Activated CD8-positive, alpha-beta memory T cell treated with anti-CD3 and anti-CD28 coated beads for 4 hours (primary cell): ENCODE measurements at places on chromosomes 5 and 9.

- no peak for DNase-seq
Observed at GRCh38 chr9:84742261-84742660, 72.7 kb downstream of the NTRK2 start.

DNA sequence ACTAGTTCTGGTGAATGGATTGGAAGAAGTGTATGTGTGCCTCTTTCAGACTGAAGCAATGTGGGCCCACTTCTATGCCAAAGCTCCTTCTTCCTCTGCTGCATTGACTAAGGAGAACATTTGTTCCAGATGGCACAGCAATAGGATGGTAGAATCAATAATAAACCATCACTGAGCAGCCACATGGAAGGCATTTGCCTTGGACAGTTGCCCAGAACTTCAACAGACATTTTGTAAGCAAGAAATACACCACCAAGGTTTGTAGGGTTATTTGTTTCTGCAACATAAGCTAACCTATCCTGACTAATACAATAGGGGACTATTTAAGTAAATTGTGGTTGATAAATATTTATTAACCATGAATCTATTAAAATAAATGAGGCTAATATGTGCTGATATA is 37.7 kb upstream of the CSNK1G3 start:
- no peak for DNase-seq

DNA sequence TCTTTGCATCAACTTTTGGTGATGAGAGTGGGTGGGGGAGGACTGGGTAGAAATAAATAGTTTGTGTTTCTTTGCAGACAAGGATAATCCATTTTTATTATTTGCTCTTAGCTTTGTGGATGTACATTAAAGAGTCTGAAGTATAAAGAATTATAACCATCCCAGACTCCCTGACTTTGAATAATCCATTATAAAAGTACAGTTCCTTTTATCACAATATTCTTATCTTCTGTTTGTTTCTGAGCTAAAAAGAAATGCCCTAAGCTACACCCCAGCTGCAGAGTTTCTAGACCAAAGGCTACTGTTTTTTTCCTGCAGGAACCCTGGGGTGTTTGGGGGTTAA is 77.9 kb downstream of the NDFIP1 start:
- DNase-seq = no peak

GRCh38 chr9:124183772-124184171 is 74.0 kb upstream of the NEK6 start:
- no peak for DNase-seq

DNA sequence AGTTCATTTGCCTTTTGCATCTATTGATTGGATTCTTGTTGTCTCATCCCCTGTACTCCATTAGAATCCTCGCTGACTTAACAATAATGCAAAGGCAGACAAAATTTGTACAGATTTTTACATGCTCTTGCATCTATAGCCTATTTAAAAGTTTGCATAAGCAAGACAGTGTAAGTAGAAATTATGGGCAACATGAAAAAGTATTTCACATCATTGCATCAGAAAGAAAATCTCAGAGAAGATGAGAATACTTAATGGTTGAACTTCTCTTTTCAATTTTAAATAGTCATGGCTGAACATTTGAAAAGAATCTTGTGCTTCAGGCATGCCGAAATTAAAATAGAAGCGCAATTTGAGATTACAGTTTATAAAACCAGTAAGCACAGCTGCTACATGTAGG is 226.4 kb downstream of the EFNA5 start:
- no peak for DNase-seq

DNA sequence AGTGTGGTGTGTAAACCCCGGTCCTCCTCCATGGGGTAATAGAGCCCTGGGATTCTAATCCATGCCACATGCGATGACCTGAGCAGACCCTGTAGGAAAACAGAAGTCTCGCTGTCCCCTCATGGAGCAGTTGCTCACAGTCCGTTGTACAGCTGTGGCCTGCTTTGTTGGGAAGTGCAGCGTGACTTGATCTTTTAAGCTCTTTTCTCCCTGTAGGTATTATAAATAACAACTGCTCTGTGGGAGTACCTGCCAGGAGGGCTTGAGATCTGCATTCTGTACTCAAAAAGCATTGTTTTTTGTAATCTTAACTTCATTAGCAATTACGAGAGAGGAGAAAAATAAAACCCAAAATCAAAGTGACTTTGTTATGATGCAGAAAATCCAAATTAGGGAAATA is 17.3 kb downstream of the MEGF10 start:
- no peak for DNase-seq

DNA sequence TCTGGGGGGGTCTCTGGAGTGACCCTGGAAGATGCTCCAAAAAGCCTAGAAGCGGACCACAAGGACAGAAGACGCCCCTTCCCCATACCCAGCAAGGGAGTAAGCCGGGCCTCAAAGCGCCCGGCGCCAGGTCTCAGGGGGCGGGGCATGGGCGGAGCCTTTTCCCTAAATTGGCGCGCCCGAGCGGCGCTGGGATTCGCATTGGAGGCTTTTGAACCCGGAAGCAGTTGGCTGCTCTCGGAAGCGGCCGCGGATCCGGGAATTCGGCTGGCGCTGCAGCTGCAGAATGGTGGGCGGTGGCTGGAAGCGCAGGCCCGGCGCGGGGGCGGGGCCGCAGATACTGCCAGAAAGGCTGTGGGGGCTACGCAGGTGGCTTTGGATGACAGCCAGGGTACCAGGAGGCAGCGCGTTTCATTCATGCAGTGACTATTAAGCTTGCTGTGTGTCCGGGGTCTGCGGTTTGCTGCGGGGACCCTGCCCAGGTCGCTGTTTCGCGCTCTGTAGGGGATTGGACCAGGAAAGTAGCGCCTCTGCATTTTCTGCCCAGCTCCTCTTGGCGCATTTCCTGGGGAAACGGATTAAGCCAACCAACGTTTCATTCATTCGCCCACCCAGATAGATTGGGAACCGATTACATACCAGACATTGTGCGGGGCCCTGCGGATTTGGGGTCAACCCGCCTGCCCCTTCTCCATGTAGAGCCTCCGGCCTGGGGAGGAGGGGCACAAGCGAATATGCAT is 83.0 kb upstream of the FREM1 start:
- no peak for DNase-seq

DNA sequence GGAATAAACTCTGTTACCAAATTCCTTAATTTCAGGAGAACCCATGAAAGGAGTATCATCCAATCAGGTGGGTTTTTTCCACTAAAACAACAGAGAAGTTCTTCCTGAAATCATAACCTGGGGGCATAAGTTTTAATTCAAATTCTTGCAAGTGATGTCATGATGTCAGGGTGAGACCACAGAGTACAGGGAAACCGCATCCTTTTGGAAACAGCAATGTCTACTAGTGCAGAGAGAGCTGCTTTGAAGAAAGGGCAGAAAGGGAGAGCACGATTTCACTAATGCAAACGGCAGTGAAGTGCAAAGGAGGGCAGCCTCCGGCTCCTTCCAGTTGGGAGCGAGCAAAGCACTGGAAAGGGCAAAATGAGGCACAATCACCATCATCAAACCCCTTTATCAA is 20.6 kb upstream of the CMBL start:
- no peak for DNase-seq

GRCh38 chr5:66840511-66841013 is 244.4 kb downstream of the MAST4 start:
- DNase-seq = no peak

DNA sequence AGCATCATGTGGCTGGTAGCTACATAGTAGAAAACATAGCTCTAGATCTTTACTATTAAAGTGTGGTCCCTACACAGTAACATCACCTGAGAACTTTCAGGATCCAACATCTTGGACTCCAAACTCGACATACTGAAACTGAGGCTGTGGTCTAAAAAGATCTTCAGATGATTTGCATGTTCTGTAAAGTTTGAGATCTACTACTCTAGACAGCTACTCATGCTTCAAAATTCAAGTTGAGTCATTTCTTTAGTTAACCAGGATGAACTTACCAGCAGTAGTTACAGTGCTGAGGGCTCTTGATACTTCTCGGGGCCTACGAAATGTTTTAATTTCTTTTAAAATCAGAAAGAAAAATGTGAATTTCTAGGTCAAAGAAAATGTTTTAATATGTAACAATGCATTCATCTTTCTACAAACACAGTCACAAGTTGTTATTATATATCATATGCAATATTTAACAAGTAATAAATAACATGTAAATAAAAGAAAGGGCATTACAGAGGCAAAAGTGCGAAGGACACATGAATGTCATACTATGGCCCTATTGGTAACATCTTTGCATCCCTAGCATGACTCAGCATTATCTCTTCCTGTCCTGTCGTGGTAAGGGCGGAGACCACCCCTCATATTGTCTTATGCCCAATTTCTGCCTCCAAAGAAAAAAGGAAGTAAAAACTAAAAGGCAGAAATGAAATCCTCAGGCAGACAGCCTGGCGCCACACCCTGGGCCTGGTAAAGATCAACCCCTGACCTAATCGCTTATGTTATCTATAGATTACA is 563.9 kb upstream of the TLE4 start:
- DNase-seq = no peak

DNA sequence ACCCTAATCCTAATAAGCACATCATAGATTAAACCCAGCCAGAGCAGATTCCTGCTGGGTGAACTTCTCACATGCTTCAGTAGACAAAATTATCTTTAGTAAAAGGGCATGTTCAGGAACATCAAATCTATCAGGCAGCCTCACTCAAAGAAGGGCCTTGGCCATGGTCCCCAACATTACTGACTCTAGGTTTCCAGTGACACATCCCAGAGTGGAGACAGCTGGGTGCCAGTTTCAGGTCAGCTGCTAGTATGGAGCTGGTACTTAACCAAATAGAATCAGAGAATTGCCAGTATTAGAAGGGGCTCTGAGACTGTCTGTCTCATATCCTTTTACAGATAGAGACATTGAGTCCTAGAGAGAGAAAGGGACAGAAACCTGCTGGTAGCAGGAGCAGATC is 44.1 kb upstream of the GALNT10 start:
- no peak for DNase-seq

GRCh38 chr5:142758062-142758795 is 11.9 kb upstream of the ARHGAP26 start:
- DNase-seq = no peak

DNA sequence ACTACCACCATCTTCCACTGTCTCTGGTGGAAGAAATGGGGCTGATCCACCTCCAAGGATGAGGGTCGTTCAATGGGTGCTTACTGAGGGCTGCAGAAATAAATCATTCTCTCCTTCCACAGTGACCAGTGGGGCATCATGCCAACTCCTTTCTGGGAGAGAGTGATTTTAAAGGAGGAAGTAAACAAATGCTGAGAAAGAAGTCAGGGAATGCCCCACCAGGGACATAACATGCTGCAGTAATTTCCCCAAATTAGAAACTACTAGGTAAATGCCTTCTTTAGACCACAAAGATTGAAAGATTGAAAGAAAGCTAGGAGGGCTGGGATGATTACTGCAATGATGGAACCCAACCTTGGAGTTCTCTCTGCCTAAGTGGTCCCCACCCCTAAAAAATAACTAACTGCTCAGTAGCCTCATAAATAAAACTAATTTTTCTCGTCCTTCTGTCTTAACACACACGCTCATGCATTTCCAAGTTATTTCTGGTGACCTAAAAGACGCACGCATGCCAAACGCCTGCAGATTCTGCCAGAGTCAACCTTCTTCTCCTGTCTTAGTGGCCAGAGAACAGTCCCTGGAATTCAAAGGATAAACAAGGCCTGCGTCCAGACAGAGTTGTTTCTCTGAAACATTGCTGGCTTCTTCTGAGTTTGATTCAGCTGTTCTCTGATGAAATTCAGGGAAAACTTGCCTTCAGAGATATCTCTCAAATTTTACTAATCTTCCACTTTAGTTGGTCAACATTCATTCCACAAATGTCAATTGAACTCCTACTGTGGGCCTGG is 250.0 kb downstream of the NR3C1 start:
- DNase-seq = no peak

DNA sequence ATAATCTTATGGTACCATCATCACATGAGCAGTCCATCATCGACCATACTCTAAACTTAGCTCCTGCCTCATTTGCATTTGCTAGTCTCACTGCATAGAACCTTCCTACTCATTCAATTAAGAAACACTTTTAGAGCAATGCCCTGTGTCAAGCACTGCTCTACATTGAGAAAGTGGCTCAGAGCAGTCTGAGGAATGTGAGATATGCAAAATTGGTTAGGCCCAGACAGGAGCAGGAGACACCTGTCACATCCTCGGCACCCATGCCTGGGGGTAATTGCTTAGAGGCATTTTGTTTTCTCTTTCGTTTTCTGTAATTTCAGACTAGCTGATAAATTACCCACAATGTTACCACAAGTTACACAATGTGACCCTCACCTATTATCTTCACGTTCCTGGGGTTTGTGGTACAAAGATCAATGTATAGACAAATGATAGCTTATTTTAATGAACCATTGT is 4.9 kb upstream of the RARS1 start:
- DNase-seq = no peak

GRCh38 chr5:58275516-58275915 is 184.4 kb downstream of the PLK2 start:
- no peak for DNase-seq

- no peak for DNase-seq
Observed at GRCh38 chr5:58015175-58015574, 444.7 kb downstream of the PLK2 start.

- DNase-seq = no peak
Observed at GRCh38 chr5:56852228-56853000, 37.1 kb downstream of the MAP3K1 start.

DNA sequence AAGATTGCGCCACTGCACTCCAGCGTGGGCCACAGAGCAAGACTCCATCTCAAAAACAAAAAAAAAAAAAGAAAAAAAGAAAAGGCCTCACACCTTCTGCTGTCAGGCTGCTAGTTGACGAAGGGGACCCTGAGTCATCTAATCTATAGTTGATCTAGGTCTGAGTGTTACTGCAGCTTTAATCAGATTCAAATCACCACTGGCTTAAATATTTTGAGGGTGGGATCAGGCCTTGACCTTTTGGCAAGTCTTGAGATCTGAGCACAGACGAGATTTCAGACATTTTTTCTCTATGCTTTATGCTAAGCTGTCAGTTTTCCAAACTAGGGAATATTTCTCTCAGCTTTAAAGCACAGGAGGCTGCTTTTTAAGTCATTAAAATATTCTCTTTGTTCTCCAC is 240.9 kb downstream of the GLIS3 start:
- DNase-seq = no peak

DNA sequence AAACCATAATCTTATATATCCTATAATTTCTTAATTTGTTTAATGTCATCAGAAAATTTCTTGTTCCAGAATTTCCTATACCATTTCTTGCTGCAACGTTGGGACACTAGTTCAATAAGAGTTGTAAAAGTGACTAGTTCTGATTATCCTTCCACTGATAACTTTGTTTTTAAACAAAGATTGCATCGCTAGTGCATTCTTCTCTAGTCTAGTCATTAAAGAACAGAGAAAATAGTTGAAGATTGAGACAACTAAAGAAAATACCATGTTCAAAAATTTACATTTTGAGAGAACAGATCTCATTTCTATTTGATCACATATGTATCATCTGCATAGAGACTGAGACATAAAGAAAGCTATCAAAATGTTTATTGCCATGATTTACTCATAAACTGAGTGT is 1888.2 kb downstream of the EFNA5 start:
- DNase-seq = no peak

- no peak for DNase-seq
Observed at GRCh38 chr9:113625486-113625885, 162.0 kb downstream of the RGS3 start.

- DNase-seq = no peak
Observed at GRCh38 chr9:20728493-20729220, 44.6 kb downstream of the FOCAD start.

- DNase-seq = no peak
Observed at GRCh38 chr5:57684299-57684702, 201.7 kb upstream of the ACTBL2 start.
